Muscle of leg (tissue), 16 donors: ENCODE measurements at places on chromosomes 3 and 15. TPM values are rescaled to one million over a fixed set of nuclear protein-coding genes. Genes with fewer than 3 reads are reported as not detected.

Gene KLHL40
- 114 TPM for total RNA-seq

Gene SYNM
- total RNA-seq: 43.8 TPM

Gene RAB6B
- total RNA-seq: 2.0 TPM

Gene FOXB1
- total RNA-seq: not detected

Gene MOBP
- total RNA-seq: not detected

Gene FAM107A
- 0.84 TPM for total RNA-seq

Gene CLRN1
- total RNA-seq: 0.18 TPM

Gene CYP1A2
- total RNA-seq: not detected

Gene INKA1
- 13.2 TPM for total RNA-seq
